Activated T-cell treated with anti-CD3 and anti-CD28 coated beads, Interleukin-2, amount 50 U/mL, for 48 hours (primary cell): ENCODE measurements at places on chromosomes 12 and 14.
A peak's percentile ranks its signal among the peaks of the same experiment; 100 is the strongest.

DNA sequence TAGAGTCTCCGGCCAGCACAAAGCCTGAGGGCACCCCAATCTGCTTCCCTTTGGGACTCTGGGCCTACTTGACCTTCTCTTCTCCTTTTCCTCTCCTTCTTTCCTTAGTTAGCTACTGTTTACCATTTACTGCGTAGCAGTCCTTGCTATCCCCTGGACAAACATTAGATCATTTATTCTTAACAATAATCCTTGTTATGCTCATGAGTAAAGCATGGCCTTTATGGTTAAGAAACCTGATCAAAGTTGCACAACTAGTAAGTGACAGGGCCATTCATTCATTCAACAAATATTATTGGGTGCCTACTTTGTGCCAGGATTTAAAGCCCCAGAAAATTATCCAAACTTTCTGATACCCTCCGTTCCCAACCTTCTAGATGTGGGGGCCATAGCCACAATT, 3.2 kb upstream of the HDAC7 start:
- DNase-seq: no peak

GRCh38 chr14:69059658-69060623, 80.8 kb upstream of the ACTN1 start:
- no peak for DNase-seq

DNA sequence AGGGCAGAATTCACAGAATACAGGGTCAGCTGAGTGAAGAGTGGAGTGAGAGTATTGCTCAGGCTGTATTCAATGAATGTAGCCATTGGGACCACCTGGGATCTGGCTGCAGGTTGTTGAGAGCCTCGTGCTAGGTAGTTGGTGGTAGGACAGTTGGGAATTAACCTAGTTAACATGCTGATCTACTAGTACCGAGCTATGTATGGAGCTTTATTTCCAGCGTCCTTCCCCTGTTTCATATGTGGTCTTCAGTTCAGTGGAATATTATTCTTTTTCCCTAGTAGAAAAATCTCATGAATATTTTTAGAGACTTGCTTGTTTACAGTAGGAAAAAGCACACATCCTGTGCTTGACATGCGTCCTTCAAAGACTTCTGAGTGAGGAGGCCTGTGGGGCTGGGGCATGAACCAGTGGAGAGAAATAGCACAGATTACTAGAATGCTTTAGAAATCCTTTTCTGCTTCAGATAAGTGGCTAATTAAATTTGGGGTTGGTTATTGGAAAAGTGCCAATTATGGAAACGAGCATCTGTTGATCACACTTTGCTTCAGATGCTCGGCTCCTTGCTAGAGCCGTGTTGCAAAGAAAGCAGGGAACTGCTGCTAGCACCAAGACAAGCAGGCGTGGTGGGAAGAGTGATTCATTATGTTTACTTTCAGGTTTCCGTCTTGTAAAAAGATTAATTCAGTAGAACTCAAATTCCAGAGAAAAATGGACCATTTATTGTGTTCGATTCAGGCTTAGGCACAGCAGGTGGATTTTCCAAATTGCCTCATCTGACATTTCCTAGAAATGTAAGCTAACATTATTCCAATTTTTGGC, 53.6 kb downstream of the ARF6 start:
- peak; percentile 45 for DNase-seq

GRCh38 chr12:114685320-114685781, 1.4 kb upstream of the TBX3 start:
- no peak for DNase-seq

GRCh38 chr12:98406378-98406777, 109.0 kb upstream of the TMPO start:
- DNase-seq: no peak

- no peak for DNase-seq
Observed at GRCh38 chr14:43729143-43729542, 777.9 kb downstream of the FSCB start.

DNA sequence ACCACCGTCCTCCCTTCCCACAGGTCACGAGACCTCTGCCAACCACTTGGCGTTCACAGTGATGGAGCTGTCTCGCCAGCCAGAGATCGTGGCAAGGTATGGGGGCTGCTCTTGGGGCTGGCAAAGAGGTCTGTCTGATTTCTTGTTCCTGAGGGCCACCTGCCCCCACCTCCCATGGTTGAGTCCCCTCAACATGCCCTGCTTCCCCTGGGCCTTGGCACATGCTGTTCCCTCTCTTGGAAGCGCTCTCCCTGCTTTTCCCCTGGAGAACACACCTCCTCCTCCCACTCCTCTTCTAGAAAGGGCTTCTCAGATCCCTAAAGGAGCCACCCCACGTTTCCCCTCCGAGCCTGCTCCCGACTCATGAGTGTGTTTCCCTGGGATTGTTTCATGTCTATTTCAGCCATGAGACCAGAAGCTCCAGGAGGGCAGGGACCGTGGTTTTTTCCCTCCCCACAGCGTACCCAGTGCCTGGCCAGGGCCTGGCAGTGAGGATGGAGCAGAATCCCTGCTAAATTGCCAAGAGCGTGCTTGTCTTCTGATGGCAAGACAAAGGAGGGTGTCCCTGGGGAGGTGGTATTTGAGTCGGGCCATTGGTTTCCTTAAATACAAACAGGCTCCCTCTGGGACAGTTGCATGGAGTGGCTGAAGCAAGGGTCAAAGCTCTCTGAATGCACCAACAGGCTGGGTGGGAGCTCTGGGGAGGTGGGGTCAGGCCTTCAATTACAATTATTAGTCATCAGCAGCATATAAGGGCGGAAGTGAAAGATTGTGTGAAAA, 34.1 kb downstream of the CYP46A1 start:
- no peak for DNase-seq
